ENCODE measurements at places on chromosomes 1 and 21.

- DNase-seq: no peak
Observed at GRCh38 chr1:217856342-217857034, 225.3 kb downstream of the SPATA17 start.

GRCh38 chr1:199522338-199522737, 505.2 kb upstream of the NR5A2 start:
- no peak for DNase-seq

DNA sequence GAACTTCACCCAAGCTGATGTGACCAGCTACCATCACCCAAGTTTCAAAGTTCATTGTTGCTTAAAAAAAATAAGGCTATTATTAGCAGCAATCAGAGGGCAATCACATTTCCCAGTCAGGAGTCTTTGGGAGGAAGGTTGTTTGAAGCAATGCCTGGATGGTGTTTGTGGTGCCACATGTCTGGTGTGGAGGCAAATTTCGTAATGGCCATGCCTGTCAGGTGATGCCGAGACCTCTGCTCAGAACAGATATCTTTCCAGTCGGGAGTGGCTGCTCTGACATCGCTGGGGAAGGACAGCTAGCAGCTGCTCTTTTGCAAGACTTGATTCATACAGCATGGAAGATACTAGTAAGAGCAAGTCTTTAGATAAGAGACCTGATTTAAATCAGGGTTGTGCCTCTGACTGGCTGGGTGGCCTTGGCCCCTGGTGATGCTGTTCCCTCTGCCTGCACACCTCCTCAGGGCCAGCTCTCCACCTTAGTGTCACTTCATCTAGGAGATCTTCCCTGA, 187.8 kb upstream of the JUN start:
- DNase-seq: no peak

DNA sequence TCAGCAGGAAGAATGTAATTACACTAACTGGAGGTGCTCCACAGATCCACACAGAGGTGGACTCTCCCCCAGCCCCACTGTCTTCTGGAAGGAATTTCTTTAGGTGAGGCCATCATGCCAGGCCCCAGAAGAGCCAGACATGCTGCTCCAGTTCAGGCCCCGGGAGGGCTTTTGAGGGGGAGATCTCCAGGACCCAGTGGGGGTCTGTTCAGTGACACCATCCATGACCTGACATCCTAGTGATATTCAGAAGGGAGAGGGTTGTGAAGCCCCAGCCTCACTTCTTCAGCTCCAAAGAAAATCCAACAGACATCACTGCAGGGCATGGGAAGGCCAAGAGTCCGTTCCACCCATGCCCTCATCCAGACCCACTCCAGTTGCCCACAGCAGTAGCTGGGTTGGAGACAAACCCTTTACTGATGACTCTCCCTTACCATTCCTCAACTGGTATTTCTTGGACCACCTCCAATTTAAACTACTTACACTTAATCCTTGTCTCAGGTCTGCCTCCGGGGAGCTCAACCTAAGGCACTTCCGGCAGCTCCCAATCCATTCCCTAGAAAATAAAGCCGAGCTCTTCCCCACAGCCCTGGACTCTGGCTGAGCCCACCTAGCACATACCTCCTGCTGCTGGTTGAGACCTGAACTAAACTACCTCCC, 39.2 kb downstream of the CSMD2 start:
- DNase-seq: no peak

GRCh38 chr1:223545343-223545742, 120.2 kb downstream of the CAPN8 start:
- DNase-seq: no peak

DNA sequence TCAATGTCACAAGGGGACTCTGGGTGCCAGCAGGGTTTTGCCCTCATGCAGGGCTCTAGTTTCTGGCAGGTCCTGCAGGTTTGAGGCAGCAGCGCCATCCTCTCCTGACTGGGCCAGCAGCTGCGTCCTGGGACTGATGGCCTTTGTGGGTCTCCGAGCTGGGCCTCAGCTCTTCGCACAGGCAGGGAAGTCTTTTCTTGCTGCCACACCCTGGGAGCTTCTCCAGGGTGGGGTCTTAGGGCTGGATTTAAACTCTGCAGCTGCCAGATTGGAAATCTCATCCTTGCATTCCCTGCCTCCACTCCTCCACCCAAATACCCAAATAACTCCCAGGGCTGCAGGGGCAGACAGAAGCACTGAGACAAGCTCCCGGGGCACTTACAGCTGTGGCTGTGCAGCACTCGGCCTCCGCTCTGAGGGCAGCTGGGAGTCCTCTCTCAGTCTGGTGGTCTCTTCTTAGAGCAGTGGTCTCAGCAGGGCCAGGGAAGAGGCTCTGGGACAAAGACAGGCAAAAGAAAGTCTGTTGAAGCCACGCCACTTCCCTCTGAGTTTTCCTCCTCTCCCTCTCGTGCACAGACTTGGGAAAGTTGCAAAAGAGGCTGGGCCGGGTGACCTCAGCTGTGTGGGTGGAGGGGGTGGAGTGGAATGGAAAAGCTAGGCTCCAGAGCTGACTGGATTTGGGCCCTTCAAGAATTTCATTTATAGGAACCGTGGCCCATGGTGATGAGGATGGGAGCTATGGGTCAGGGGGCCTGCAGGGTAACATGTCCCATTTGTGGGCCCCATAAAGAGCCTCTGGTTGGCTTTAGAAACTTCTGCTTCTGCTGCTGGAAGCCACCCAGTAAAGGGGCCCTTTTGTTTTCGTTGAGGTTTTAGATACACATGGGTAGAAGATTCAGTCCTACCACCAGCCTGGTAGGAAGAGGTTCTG, at the start of gene RAB7B:
TSS of gene RAB7B (minus strand) at position 525 of the 931 bp plus-strand sequence. CDS start 9,260 bp downstream, outside the sequence.
- no peak for DNase-seq

DNA sequence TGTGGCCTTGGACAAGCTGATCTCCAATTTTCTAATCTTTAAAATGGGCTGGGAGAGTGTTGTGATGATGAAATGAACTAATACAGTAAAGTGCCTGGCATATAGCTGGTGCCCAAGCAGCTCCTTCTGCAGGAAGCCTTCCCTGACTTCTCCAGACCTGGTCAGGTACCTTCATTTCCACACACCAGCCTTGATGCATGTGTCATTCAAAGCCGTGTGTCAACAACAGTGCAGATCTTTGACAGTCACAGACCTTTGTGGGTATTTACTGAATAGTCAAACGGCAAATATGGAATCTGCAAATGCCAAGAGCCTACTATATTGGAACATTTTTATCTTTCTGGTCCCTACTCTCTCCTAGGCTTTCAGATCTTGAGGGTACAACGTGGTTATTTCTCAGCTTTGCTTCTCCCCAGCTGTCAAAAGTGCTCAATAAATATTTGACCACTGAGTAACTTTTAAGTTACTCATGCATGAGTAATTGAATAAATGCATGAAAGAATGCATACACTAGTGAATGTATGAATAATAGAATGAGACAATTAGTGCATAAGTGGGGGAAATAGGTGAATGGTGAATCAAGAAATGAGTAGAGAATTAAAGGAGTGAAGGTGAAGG, 75.4 kb downstream of the MDM4 start:
- DNase-seq: no peak

DNA sequence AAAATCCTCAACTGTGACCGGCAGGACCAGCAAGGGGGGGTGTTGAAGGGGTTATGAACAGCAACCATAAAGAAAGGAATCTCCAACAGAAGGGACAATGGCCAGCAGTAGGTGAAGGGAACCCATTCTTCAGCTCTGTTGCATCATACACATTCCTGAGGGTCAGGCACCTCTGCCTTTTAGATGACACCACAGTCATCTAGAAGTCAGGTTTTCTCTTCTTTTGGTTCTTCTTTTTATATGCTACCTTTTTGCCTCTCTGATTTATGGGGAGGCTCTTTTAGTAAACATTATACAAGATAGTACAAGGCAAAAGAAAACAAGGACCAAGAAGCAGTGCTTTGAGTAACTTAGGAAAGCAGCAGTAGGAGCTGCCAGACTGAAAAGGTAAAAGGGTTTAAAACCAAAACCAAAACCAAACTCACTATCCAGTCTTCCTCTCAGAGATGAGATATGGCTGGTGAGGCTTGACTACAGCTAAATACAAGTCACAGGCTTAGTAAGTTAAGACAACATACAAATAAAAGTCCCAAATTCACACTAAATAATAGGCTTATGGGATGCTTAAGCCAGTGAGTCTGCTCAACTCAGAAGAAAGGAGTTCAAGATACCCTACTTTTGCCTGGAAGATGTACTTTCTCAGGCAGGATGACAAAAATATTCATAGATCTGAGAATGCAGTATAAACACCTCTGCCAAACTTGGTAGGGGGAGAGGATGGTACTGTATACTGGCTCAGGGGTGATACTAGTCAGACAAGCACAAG, 4.1 kb downstream of the TEX38 start:
- DNase-seq: no peak

GRCh38 chr21:33657124-33657820, 15.0 kb downstream of the ITSN1 start:
- no peak for DNase-seq

DNA sequence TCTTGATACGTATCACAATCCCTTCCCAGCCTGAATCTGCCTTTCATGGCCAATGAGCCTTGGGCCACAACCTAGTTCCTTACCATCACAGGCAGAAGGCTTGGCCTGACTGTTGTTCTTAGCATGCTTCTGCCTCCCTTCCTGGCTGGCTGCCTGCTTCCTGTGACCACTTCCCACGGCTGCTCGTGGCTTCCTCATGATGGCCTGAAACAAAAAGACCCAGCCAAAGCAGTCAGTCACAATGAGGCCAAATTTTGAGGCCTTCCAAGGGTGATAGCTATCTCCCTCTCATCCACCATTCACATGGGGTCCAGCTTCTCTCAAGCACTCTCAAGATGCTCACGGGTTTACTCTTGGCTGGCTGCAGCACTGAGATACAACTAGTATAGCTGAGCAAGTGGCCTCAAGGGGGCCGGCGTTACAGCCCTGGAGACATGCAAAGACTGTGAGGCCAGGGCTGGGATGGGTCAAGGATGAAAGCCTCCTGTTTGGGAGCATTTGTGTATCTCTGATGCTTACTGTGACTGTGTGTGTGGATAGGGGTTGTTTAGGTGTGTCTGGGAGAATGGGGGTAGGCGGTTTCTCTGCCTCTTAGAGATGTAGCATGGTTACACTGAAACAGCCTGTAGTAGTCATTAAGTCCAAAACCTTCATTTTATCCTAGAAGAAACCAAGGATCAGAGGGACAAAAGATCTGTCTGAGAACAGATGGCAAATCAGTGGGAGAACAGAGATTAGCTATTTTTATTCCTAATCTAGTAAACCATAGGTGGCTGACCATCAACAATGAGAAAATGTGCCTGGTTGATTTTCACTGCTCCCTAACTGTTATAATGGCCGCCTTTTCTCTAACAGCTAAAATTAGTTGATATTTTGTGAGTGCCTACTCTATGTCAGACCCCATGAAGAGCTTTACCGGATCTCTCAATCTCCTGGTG, 5.4 kb upstream of the TOE1 start:
- DNase-seq: no peak

- no peak for DNase-seq
Observed at GRCh38 chr21:44523567-44524413, 16.2 kb downstream of the KRTAP10-1 start.
